Stimulated activated CD8-positive, alpha-beta memory T cell treated with anti-CD3 and anti-CD28 coated beads, Interleukin-4, amount 100 ng/mL, for 24 hours (primary cell): ENCODE measurements at places on chromosomes 4 and X.

DNA sequence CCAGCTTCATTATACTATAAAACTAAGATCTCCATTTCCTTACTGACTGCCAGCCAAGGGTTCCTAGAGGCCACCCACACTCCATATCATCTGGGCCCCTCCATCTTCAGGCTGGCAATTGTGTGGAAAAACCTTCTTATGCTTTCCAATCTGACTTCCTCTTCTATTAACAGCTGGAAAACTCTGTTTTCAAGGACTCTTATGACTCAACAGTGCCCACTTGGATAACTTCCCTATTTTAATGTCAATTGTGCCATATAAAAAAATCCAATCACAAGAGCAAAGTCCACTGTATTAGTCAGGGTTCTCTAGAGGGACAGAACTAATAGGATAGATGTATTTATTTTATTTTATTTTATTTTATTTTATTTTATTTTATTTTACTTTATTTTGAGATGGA lies 41.0 kb upstream of the CPEB2 start:
- DNase-seq = no peak

GRCh38 chrX:134146493-134146892 lies 90.5 kb upstream of the CCDC160 start:
- no peak for DNase-seq

- DNase-seq = no peak
These were observed 47.5 kb downstream of the PKD2 start for GRCh38 chr4:88054901-88055300.

DNA sequence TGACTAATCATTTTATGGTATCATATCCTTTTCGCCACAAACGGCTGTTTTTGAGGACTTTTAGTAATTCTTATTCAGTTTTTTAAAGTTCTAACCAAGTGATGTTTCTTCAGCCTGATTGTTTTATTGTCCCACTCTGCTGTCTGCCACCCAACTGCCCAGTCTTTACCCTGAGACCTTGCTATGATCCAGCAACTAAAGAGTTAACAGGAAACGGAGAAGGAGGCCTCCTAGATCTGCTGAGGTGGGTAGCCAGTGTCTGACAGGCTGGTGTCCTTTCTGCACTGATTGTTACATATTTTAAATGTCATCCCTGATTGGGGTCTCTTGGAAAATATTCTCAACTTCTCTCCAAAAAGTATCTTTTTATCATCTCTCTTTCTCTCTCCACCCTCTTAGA lies 7.9 kb upstream of the TMEM150C start:
- DNase-seq = no peak

GRCh38 chr4:183492791-183493222 lies 12.1 kb upstream of the ING2 start:
- no peak for DNase-seq

- no peak for DNase-seq
These were observed 54.9 kb downstream of the LINC00632 start for GRCh38 chrX:140764401-140764919.

- no peak for DNase-seq
These were observed 330.5 kb upstream of the GALNT7 start for GRCh38 chr4:172838111-172838510.

DNA sequence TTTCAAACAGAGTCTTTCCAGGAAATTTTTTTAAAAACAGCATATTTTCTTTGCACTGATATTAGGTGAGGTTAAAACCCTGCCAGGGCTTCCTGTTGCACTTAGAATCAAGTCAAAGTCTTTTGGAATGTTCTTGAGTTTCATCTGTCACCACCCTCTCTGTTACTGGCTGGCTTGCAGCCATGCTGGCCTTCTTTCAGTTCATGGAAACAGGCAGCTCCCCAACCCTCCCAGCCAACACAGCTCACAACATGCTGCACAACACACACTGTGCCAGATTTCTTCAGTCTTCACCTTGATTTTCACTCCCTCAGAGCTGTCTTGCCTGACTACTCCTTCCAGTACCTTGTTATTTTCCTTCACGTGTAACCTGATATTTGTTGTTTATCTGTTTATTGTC lies 129.5 kb downstream of the KCNIP4 start:
- DNase-seq = no peak

DNA sequence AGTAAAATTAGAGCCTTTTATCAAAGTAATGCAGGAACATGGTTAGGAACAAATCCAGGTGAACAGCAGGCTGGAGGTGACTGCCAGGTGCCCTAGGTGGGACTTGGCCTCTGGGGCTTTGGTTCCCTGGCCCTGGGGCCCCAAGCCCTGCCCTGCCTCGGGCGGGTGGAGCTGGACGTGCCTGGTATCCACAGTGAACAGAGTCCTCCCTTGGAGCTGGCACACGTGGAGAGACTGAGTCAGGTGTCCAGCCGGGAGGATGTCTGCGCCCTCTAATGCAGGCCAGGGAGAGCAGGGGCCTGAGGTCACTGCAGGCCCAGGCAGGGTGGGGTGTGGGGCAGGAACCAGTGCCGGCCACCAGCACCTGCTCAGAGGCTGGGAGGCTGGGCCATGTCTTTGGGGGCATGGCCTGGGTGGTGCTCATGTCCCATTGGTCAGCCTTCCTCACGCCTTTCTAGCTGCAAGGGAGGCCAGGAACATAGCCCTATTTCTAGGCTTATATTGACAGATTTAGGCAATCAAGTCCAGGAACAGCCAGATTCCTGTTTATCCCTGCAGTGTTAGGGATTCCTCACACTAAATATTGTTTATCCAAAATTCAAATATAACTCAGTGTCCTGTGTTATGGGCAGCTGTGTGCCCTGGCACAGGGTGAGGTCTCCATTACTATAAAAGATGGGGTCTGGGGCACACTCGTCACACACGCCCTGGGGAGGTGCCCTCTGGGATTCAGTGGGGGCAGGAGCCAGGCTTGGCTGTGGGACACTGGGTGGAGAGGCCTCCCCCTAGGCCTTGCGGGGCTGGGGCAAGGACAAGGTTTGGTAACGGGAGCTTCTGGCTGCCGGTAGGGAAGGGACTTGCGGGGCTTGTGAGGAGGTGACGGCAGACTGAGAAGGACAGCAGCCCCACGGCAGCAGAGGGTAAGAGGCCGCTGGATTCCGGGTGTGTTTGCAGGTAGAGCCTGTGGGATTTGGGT lies 14.3 kb upstream of the NAT8L start:
- DNase-seq = no peak

GRCh38 chrX:8049827-8050226 lies 121.2 kb downstream of the VCX2 start:
- no peak for DNase-seq

DNA sequence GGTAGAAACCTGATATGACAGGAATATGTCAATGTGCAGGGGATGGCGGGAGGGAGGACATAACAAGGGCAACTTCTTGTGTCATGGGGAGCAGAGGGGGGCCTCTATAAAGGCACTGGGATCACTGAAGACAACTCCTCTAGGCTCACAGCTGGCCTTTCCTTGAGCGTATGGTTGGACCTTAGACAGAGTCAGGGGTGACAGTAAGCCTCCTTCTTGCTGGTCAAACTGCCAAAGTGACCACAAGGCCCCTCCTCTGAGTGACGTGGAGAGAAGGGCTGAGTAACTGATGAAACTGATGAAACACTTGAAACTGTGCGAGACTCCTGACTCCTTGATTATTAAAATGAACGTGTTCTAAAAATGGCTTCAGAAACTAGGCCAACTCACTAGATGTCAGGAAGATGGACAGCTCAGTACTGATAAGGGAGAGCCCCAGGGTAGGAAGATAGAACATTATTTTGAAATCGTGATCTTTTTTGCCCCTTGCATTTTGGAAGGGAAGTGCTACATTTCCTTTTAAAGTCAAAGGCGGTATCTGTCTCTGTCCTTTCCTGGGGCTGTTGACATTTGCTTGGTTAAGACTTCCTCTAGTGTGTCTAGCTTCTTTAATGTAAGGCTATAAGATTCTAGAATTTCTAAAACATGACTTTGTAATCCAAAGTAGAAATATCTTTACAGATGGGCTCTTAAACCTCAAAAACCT lies 1.6 kb downstream of the RAB33A start:
- DNase-seq = peak; percentile 11

DNA sequence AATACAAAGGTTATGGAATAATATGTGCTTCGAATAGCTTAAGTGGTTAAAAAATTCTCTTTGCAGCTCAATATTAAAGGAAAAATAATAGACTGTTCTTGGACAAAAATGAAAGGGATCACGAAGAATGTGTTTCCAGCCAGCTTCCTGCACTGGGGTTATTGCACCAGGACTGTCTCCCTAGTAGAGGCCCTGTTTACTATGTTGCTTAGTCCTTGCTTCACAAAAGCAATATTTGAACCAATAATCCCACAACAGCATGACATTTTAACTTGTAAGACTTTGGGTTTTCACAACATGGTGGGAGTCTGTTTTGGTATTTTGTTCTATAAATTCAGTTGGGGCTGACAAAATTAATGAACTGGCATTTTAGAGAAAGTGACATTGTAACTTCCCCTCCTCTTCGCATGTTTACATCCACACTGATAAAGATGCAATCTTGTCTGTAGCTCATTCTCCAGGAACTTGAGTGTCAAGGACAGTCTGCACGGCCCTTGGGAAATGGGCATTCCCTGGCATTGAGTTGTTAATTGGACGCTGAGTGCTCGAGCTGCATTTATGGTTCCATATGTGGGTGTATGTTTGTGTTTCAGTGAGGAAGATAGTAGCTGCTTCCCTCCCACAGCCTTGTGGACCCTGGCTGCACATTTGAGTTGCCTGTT lies 39.0 kb downstream of the SHROOM2 start:
- no peak for DNase-seq

- DNase-seq = no peak
These were observed 155.2 kb upstream of the MSX1 start for GRCh38 chr4:4704267-4704666.

DNA sequence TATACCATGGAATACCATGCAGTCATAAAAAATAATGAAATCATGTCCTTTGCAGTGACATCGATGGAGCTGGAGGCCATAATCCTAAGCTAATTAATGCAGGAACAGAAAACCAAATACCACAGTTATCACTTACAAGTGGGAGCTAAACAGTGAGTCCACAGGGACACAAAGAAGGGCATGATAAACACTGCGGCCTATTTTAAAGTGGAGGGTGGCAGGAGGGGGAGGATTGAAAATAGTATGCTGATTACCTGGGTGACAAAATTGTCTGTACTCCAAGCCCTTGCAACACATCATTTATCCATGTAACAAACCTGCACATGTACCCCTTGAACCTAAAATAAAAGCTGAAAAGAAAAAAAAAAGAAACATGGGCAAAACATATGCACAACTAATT lies 16.7 kb upstream of the SLC9B1 start:
- DNase-seq = no peak
